ENCODE measurements at places on chromosomes 3 and 15.

DNA sequence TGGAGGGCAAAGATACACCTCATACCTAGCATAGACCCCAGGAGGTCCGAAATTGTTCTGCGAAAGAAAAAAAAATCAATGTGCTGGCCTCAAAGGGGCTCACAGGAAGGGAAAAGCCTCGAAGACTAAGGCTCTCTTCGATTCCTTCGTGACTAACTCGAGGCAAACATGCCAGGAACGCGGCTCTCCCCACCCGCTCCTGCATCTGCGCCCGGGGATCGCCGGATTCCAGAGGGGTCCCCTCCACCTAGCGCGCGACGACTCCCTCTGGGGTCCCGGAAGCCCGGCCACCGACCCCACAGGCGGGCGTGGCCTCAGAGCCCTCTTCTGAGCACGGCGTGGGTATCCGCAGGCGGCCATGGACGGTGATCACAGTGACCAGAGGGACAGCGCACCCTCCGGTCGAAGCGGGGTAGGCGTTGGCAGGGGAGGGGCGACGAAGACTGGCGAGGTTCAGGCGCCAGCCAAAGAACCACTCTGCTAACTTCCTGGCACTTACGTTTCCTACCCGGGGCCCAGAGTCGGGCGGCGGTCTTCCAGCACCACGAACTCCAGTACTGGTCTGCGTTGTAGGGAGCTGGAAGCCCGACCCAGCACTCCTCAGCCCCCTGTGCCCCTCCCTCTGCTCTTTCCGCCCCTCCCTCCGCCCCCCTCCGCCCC, 515 bp upstream of the EIF3J start:
- peak; percentile 64 for DNase-seq

DNA sequence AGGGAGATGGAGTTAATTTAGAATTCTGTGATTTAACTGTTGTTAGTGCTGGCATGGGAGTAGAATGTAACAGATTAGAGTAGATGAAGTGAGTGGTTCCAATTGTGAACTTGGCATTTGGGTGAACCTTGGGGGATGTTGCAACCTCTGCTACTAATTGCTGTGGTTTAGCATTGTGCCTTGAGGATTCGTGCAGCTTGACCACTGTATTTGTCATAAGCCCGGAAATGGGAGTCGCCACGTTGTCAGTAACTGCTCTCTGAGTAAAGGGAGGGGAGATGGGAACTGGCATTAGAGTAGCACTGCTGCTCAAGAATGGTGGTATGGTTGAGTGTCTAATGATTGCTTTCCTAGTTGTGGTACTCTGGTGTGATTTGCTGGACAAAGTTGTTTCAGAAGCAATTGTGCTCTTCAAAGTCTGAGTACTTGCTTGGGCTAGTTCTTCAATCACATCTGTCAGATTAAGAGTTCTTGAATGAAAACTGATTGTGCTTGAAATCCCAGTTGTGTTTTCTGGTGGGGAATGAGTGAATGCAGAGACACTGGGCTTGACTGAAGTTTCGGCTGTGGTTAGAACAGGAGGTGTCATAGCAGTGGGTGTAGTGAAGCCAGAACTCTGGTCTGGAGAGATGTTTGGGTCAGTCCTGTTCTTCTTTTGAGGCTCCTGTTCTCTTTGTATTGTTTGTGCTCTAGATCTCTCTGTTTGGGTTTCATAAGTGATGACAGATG, 15.4 kb downstream of the IGSF10 start:
- DNase-seq = no peak

DNA sequence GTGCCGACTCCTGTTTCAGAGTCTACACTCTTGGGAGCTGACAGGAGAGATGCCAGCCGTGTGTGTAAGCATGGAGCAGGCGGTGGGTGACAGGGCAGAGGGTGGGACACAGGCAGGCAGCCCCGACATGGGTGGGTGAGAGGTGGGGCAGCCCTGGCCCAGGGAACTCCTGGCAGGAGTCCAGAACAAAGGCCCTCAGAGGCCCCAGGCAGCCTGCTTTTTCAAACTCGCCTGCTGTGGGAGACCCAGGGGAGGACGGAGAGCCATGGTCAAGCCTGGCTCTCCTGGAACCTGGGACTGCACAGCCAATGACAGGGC, 29.3 kb upstream of the SLC41A3 start:
- DNase-seq = no peak

DNA sequence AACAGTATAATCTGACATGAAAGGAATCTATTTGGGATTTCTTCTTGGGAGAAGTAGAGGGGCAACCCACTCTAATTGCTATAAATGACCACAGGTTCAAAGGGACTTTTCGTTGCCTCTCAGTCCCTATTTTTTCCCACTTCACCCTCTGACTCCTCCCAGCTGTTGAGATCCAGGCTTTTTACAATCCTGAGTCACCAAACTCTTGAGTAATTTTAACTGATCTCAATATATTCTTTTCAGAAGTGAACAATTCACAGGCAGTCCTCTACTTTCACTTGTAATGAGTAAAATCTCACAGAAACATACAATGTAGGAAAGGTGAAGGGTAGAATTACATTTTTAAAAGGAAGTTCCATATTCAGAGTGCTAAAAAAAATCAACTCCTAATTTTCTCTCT, 44.6 kb downstream of the EIF4E3 start:
- no peak for DNase-seq

DNA sequence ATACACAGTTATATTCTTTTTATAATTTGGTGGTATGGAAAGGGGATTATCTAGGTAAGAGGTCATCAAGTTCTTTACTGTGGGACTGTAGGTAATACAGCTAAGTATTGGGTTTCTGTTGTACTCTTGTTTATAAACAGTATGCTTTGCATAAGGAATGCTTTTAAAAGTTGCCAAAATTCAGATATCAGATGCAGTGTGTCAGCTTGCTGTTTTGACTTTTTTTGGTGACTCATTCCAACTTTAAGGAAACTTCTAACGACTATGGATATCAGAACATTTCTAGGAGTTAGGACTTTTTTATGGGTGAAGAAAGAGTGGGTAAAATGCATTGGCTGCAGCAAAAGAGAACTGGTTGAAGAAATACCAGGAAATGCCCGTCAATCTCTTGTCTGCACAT, 2.8 kb downstream of the SCAANT1 start:
- DNase-seq = no peak

- DNase-seq = peak; percentile 28
Measured at GRCh38 chr3:112629425-112629824, 11.5 kb downstream of the CCDC80 start.

DNA sequence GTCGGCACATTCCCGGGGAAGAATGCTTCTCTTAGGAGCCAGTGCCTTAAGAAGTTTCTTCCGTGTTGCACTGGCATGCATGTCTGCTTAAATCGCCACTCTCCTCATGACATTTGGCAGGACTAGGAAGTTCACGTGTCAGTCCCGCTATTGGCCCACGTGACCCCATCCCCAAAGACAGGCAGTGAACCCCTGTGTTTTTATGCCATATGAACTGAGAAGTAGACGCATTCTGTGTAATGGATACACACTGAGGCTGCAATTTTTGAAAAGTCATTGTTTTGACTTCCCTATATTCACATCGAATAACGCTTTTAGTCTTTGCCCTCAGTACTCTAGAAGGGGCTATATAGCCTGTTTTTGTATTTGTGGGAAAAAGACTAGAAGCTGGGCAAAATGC, 125.6 kb upstream of the TBL1XR1 start:
- DNase-seq = no peak

Measured in HCT116 (cell line).